ENCODE measurements at places on chromosomes 13 and 19. TPM values are rescaled to one million over a fixed set of nuclear protein-coding genes. Genes with fewer than 3 reads are reported as not detected.

Gene FOSB
- total RNA-seq: 31.9 TPM

Gene LRFN3
- 0.56 TPM for total RNA-seq

GRCh38 chr13:33316890-33317289 is 31.3 kb upstream of the STARD13 start:
- peak; percentile 16 for DNase-seq

DNA sequence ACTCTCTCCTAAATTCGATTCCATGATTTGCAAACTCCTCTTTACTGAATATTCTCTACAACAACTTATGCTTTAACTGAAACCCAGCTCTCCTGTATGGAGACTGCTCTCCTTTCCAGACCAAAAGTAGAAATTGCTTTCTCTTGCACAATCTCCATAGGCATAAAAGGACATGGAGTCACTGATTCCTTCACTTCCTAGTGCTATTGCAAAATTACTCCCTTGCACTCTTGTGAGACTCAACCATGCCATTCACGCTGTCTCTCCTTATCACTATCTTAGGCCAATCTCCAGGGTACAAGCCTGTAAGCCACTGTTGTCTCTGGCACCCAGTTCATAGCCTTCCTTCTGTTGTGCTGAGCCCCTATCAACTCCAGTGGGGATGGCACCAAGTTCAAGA is 30.6 kb downstream of the SERPINE3 start:
- peak; percentile 41 for DNase-seq

- peak; percentile 9 for DNase-seq
Observed at GRCh38 chr19:51546650-51547396, 15.4 kb upstream of the SIGLEC6 start.

DNA sequence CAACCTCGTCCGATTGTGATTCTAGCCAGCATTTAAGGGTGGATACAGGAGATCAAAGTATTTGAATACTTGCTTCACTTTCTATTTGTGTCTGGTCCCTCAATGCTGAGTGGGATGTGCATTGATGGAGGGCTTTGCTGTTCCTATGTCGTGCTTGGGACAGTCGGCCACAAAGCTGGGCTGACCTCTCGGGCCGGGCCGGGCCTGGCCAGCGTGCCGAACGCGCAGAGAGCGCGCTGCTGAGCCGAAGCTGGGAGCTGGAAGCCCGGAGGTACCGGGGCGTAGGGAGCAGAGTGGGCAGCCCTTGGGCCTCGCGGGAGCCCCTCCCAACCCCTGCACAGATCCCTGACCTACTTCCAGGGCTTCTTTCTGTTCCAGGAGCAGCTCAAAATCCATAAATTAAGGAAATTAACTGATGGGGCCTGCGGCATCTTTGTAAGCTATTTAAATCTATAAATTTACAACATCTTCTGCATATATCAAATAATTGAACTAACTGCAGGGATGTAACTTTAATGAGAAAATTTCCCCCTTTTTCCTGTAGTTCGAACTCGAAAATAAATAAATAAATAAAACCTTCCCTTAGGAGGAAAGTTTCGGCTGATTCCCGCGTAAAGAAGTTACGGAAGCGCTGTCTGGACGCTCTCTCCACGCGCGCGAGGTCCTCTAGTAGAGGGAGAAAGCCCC is 1.8 kb upstream of the KCTD15 start:
- DNase-seq: no peak

GRCh38 chr13:110726726-110727125 is 13.2 kb downstream of the ING1 start:
- no peak for DNase-seq
